ENCODE measurements at places on chromosomes 11 and 22. TPM values are rescaled to one million over a fixed set of nuclear protein-coding genes. Genes with fewer than 3 reads are reported as not detected.

DNA sequence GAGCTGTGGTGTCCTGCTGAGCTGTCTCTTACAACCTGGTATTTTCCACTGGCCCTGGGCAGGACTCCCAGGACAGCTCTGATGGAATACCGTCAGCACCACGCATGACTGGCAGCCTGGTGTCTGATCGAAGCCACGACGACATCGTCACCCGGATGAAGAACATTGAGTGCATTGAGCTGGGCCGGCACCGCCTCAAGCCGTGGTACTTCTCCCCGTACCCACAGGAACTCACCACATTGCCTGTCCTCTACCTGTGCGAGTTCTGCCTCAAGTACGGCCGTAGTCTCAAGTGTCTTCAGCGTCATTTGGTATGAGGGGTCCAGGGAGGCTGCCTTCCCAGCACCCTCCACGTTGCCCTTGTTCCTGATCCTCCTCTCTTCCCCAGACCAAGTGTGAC is 2.4 kb downstream of the KAT5 start:
- no peak for DNase-seq

DNA sequence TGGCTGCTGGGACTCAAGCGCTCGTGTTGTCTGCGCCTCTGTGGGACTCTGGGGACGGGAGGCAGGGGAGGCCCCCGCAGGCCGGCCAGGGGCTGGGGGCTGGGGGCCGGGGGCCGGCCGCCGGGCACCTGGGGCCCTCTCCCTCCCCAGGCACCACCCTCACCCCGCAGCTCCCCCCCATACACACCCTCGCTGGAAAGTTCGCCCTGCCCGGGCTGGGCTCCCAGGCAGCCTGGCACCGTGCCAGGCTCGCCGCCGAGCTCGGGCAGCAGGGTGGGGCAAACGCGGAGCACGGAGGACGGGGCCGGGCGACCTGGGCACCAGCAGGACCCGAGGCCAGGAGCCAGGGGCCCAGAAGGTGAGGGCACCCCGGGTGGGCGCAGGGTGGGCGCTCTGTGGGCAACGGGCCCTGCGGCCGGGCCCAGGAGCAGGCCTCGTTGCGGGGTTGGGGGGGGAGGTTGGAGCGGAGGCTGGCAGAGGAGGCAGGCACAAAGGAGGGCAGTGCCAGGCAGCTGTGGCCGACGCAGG is 76.7 kb upstream of the WNT7B start:
- no peak for DNase-seq

GRCh38 chr11:114165326-114166230 is 106.1 kb downstream of the ZBTB16 start:
- DNase-seq = no peak

MAFF gene
- total RNA-seq = 27.0 TPM

RFPL3 gene
- not detected for total RNA-seq
